T-cell (primary cell): ENCODE measurements at places on chromosomes 3 and 15. TPM values are rescaled to one million over a fixed set of nuclear protein-coding genes. Genes with fewer than 3 reads are reported as not detected.

- DNase-seq = no peak
These were observed 137.3 kb downstream of the FEZF2 start for GRCh38 chr3:62236016-62236415.

TRIM42 gene
- not detected for total RNA-seq

- no peak for DNase-seq
These were observed 110.2 kb downstream of the ADCY5 start for GRCh38 chr3:123338620-123339061.

DNA sequence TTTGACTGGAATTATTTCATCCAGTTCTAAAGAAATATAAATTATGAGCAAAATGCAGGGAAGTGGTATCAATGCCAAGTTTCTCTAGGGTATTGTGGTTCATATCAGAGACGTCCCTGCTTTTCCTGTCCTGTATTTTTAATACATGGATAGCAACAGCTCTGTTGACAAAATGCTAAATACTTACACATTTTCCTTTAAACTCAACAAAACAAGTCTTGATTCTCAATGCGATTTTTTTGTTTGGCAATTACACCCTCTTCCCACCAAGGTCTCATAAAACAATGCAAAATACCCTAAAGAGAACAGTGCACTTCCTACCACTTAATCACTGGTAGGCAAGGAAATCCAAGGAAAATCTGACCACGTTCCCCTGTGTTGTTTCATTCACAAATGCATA lies 120.0 kb downstream of the DUT start:
- no peak for DNase-seq

- DNase-seq = no peak
These were observed 60.9 kb downstream of the UMPS start for GRCh38 chr3:124791142-124791541.

NAA80 gene
- total RNA-seq = 45.7 TPM

- no peak for DNase-seq
These were observed 12.2 kb downstream of the ADPGK start for GRCh38 chr15:72771329-72771725.

SLC22A13 gene
- 0.68 TPM for total RNA-seq

DNA sequence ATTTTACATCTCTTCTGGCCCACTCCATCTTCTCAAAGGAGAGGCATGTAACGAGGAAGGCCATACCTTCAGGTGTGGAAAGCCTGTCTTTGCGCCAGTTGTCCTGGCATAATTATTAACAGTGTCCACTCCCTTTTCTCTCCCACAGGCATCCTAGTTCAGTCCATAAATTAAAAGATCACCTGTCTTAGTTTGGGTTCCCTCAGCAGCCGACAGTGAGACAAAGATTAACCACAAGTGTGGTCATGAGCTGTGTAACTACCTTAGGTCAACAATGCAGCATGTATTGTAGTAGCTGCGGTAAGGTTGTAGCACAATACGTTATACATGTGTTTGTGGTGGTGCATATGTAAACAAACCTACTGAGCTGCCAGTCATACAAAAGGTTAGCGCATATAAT lies 103.3 kb upstream of the GALNT15 start:
- DNase-seq = no peak

CLN6 gene
- 17.9 TPM for total RNA-seq

GRCh38 chr15:68817304-68818065 lies 3.2 kb downstream of the ANP32A start:
- DNase-seq = peak; percentile 77

DNA sequence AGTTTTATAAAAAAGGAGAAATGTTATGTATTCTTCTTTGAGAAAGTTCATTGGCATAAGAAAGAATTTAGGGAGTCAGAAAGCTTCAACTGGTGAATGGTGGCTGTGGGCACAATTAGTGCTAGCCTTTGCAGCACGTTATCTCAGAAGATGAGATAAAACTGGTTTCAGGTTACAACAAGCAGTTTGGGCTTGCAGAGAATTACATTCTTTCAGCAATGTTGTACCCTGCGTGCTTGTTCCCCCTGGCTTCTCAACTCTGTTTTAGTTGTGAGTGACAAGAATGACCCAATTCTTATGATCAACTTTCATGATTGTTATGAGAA lies 31.6 kb upstream of the ACP3 start:
- no peak for DNase-seq

DNA sequence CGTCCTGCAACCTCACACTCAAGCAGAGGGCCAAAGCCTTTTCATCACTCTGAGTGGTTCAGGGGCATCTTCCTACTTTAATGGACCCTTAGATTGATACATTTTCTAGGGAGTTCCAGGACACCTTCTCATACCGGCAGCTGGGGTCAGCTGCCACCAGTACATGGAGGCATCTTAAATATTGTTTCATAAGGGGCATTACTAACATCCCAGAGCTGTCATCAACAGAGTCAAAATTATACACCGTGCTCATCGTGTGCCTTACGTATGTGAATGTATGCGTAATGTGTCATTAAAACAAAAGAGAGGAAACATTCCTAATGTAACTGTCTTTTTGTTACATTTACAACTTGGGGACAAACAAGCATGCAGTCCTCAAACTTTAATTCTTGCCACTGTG lies 57.9 kb downstream of the ARNT2 start:
- no peak for DNase-seq

CHRM5 gene
- total RNA-seq = not detected

DNA sequence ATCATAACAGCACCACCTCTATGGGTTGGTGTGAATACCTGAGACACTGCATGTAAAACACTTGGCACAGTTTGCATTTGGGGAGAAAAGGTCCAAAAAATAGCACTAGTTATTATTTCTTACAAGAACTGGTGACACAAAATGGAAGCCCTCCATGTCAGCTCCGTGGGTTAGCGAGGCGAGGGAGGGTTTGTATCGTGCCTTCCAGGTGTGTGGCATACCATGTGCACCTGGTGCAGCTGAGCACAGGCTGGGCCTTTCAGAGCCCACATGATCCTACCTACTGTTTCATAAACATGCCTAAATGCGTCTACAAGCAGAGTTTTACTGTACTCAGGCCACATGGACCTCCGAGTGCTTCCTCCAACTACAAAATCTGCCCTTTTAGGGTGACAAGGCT lies 5.6 kb downstream of the CXCR6 start:
- no peak for DNase-seq

DNA sequence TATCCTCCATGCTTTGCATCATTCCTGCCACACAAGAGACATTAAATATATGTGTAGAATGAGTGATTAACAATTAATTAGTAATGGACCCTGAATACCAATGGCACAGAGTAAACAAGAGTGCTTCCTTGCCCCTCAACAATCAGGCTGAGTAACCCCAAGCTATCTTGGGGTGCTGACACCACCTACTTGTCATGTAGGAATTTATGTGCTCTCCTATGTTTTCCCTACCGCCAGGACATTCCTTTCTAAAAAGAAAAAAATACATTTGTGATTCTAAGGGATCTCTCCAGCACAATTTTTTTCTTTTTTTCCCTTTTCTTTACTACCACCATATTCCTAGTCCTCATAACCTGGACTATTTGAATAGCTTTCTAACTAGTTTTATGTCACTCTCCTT lies 449.1 kb downstream of the MFSD1 start:
- DNase-seq = no peak

DNA sequence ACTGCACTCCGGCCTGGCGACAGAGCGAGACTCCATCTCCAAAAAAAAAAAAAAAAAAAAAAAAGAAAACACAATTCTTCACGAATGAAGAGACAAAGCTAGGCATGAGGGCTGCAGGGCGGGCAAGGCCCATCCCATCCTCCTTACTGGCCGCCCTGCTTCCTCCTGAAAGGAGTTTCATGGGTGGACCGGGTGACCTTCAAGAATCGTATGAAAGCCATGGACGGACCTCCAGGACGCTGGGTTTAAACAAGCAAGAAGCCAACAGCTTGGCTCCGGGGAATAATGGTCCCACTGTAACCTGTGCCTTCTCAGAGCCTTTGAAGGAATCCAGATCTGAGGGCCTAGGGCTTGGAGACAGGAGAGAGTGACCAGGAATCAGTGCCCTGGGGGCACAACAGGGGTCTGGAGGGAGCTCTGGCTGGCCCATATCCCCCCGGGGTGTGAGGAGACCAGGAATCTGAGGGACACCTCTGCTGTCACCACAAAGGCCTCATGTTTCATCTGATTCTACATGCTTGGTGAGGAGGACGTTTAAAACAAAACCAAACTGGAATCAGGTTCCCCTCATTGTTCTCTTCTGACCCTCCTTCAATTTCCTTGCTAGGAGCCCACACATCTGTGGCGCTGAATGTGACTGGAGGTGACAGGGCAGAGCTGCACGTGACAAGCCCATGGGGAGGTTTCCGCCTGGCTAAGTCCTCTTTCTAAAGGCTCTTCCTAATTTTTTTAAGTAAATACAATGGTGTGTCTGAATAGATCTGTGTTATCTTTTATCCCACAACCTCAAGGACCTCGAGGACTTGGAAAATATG lies 46.1 kb downstream of the WHAMM start:
- DNase-seq = no peak

SPPL2A gene
- 56.9 TPM for total RNA-seq

- no peak for DNase-seq
These were observed 139.2 kb downstream of the NUP210 start for GRCh38 chr3:13280811-13281506.

DNA sequence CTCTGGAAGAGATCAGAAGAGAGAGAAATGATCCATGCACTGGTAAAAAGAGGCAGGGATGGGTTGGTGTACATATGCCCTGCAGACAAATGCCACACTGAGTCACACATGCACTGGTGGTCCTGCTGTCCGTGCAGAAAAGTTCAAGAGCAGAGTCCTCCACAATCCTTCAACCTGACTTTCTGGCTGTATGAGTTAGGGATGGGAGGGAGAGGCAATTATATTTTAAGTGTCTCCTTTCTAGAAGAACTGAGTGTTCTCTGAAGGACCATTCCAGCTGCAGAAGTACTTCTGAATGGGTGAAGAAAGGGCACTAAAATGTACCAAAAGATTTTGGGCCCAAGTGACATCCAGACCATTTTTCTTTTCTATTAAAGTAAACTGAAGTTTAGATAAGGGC lies 26.4 kb downstream of the TMEM39A start:
- no peak for DNase-seq

- DNase-seq = no peak
These were observed 27.0 kb downstream of the DNAJC19 start for GRCh38 chr3:180962530-180962929.

USP8 gene
- total RNA-seq = 46.3 TPM

- DNase-seq = no peak
These were observed 348.4 kb upstream of the PLSCR5 start for GRCh38 chr3:146953511-146953981.

ALPK3 gene
- 0.40 TPM for total RNA-seq

C3orf49 gene
- total RNA-seq = not detected

- DNase-seq = no peak
These were observed 44.8 kb downstream of the PLD1 start for GRCh38 chr3:171765511-171765887.

- DNase-seq = no peak
These were observed 181.3 kb downstream of the SNRPN start for GRCh38 chr15:25136119-25136518.

GRCh38 chr3:8994226-8994625 lies 31.0 kb upstream of the RAD18 start:
- DNase-seq = no peak

NR1I2 gene
- total RNA-seq = 0.47 TPM

MCTP2 gene
- 16.0 TPM for total RNA-seq

DNA sequence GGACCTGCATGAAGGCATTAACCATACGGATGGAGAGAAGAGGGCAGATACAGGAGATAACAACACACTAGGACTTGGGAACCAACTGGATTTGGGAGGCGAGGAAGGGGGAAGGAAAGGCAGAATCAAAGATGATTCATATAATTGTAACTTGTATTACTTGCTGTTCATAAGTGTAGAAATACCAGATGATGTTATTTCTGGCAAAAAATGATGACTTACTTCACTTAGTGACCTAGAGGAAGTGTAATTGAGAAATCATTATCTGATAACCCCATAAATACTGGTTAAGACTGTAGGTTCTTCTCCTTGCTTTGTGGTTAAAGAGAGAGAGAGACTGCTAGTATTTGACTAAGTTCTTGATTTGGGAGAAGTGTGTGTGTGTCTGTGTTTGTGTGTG lies 50.5 kb upstream of the GK5 start:
- no peak for DNase-seq

- DNase-seq = no peak
These were observed 3.3 kb downstream of the MRPS11 start for GRCh38 chr15:88470625-88471372.

- DNase-seq = no peak
These were observed 53.9 kb downstream of the RAP2B start for GRCh38 chr3:153215966-153216365.

DNA sequence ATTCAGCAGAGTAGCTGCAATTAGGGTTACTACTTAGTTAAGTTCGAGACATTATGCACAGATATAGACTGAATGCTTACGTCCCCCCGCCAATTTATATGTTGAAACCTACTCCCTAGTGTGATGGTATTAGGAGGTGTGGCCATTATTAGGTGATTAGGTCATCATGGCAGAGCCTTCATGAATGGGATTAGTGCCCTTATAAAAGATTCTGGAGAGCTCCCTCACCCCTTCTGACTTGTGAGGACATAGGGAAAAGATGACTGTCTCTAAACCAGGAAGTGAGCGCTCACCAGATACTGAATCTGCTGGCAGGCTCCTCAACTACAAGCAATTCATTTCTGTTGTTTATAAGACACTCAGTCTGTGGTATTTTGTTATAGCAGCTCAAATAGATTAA lies 25.6 kb upstream of the TEX9 start:
- DNase-seq = no peak

- DNase-seq = no peak
These were observed 93.2 kb upstream of the ARHGEF3 start for GRCh38 chr3:56894881-56895431.

KLHL40 gene
- total RNA-seq = not detected

DNA sequence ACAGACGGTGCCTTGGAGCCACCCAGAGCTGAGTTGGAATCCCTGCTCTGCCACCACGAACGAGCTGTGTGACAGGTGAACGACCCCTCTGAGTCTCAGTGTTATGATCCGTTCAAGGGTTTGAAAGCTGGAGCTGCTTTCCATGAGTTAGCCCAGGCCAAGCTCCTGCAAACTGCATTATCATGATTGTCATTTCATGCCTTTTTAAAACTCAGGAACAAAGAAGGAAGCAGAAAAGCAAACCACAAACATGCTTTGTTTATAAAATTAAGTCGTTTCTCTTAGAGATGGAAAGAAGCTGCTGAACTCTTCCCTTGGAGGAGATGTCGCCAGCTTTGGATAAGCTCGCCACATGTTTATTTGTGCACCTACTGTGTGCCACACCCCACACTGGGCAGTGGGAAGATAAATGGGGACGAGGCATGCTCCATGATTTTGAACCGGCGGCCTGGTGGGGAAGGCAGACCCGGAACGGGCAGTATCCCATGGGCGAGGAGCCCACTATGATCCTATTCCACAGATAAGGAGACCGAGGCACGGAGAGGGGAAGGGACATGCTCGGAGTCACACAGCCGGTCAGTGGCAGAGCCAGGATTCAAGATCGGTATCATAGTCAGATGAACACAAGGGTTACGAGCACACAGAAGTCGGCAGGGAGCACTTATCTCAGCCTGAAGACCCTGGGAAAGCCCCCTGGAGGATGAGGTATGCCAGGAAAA lies 15.9 kb downstream of the HRH1 start:
- no peak for DNase-seq

DNA sequence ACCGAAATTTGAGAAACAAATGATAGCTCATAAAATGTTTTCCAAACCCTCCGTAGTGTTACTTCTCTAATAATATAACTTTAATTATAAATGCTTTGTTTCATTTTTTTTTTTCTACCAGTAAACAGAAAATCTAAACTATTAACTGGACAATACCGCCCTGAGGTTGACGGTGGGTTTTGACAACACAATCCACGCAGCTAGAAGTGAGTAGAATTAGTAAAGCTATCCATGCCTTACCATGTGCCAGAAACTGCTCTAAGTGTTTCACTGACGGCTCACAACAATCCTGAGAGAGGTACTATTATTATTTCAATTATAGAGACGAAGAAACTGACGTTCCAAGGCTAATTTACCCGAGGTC lies 410 bp downstream of the NDUFAF1 start:
- DNase-seq = no peak
